Activated naive CD4-positive, alpha-beta T cell treated with anti-CD3 and anti-CD28 coated beads for 36 hours (primary cell): ENCODE measurements at places on chromosomes 6 and 20. TPM values are rescaled to one million over a fixed set of nuclear protein-coding genes. Genes with fewer than 3 reads are reported as not detected.
A peak's percentile ranks its signal among the peaks of the same experiment; 100 is the strongest.

NRSN2 gene
- 3.9 TPM for total RNA-seq

SRMS gene
- not detected for total RNA-seq

GNAS-AS1 gene
- total RNA-seq: 1.9 TPM

- DNase-seq: no peak
Observed at GRCh38 chr6:98782772-98783171, 51.6 kb upstream of the POU3F2 start.

DNA sequence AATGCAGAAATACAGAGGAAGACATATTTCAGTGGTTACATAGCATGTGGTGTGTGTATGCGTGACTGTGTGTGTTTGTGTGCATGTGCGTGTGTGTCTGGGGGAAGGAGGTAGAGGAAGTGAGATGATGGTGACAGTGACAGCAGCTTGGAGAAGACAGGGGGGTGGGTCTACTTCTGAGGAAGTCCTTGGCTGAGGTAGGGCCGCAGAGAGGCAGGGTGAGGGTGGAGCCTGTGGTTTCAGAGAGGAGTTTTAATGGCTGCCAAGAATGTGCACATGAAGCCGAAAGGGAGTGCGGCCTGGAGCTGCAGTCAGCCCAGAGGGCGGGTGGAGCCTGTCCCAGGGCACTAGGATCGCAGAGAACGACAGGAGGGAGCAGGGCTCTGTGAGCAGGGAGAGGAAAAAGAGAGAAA is 22.7 kb upstream of the RNF24 start:
- peak; percentile 90 for DNase-seq
